ENCODE measurements at places on chromosomes 12 and 14.

- DNase-seq: no peak
Measured at GRCh38 chr14:34665785-34666435, 36.0 kb upstream of the SNX6 start.

DNA sequence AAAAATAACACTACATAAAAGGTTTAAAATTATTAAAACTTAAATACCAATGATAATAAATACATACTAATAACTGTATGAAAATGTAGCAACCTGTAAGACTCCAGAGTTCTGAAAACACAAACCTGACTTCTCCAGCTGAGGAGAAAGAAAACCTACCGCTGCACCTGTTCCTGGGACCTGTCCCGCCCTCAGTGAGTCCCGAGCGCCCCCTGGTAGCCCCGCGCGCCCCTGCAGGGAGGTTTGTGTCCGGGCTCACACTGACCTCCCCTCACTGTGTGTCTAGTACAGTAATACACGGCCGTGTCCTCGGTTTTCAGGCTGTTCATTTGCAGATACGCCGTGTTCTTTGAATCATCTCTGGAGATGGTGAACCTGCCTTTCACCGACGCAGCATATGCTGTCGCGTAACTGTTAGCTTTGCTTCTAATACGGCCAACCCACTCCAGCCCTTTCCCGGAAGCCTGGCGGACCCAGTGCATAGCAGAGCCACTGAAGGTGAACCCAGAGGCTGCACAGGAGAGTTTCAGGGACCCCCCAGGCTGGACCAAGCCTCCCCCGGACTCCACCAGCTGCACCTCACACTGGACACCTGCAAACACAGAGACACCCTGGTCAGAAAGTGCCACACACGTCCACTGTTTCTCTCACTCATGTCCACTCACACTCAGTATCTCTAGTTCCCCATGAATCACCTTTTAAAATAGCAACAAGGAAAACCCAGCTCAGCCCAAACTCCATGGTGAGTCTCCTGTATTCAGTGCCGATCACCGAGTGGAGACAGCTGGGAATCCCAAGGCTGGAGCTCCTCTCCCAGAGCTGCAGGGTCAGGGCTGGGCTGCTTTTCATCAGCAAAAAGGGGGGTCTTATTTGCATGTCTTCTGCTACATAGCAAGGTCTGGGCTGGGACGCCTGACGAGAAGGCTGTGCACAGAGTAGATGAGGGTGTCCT lies 1276.3 kb downstream of the TMEM121 start:
- no peak for DNase-seq

DNA sequence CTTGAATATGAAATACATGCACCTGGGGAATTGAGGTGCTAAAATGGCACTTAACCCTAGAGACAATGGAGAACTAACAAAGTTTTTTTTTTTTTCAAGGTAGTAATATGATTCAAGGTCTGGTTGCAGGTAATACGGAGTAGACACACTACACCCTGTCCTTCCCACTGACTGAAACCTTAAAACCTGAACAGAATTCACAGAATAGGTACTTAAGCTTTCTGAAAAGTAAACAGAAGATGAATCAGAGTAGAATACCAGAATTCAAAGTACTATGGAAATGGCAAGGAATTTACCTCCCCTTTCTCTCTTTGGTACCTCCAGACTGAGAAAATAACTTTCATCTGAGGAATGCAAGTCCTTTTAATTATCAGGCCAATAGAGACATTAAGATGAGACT lies 87.2 kb downstream of the PAPLN start:
- DNase-seq: no peak

GRCh38 chr12:46244273-46244915 lies 24.4 kb downstream of the SLC38A1 start:
- no peak for DNase-seq

DNA sequence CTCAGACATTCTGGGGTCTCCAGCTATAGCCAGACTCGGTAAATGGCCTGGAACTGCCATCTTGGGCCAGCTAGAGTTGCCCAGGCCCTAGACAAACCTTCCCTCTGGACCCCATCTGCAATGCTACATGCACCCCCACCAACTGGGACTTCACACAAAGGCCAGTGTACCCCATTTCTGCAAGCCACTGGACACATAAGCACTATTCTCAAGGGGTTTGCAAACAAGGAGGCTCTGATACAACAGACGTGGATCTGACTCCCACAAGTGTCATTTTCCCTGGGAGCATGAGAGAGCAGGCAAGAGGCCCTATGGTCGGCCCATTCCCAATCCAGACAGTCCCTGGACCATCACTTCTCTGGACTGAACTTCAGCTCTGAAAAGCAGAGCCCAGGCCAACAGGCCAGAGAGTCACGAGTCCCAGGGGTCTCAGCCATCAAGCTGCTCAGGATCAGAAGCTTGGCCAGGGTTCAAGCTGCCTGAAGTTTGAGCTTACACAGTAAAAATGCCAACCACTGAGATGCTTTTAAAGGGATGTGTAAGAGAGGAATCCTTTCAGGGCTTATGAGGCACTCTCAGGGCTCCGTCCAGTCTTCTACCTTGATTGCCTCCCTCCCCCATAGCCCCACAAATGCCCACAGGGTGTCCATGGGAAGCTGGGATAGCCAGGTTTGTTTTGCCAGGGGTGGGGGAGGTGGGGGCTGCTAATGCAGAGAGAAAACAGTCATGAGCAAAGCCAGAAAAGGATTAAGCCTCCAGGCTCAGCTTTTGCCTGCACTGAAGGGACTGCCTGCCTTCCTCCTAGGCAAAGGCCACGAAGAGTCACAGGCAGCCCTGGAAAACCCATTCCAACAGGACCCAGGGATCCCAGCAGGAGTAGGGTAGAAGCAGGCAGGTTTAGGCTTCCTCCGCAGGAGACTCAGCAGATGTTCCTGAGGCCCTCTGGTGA lies 31.7 kb upstream of the PNMA1 start:
- DNase-seq: no peak

- no peak for DNase-seq
Measured at GRCh38 chr14:35365130-35366055, 39.2 kb downstream of the NFKBIA start.

GRCh38 chr12:71664411-71665089 lies 449 bp downstream of the THAP2 start:
- peak; percentile 53 for DNase-seq

GRCh38 chr12:107655281-107656065 lies 30.1 kb upstream of the PWP1 start:
- DNase-seq: no peak

DNA sequence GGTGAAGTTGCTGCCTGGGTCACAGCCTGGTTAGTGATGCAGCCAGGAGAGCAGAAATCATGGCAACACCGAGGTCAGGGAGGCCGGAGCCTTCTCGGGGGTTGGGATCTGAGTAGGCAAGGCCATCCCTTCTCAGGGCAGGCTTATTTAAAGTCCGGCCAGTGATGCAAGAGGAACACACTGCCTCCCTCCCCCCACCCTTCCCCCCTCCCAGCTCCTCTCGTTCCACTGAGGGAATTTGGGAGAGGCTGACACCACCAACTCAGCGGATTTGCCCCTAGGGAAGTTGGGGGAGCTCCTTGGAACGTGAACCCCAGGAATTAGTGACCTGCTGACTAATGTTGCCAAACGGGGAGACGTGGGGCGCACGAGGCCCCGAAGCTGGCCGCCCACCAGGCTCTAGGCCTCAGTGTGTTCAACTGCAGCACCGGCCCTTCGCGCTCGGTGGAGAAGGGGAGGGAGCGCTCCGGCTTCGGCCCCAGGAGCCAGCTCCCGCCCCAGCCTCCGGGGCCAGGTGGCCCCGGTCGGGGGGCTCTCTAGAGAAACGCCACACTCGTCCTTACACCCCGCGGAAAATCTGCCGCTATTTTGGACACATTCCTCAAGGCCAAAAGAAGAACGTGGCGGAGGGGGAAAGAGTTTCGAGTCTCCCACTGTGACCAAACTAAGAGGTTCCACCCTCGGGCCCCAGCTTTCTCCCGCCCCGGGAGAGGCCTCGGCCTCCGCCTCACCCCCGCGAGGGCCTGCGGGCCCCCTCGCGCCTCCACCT lies 1.6 kb downstream of the CTDSP2 start:
- no peak for DNase-seq

DNA sequence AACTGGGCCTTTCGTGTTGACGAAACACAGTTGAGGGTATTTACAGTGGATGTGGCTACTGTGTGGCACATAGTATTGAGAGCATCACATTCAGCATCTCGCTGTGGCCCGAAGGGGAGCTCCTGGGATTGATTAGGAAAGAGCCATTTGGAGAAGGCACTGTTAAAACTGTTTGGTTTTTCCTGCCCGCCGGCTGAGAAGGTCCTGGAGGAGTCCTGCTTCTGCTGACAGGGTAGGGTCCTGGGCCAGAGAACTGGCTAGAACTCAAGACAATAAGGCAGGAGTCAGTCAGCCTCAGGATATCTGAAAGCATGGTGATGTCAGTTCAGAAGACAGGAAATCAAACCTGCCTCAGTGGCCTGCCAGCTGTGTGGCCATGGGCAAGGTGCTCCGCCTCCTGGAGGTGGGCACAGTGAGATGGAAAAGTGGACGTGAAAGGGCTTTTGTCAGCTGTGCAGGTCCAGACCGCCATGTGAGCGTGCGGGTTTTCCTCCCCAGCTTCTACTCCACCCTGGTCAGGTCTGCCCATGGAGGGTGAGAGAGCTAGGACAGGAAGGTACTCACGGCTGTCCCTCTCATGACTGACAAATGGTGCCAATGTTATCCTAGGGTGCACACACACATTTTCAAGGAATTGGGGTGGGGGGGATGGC lies 92.3 kb downstream of the NTF3 start:
- DNase-seq: no peak

- DNase-seq: no peak
Measured at GRCh38 chr14:85728476-85729065, 198.6 kb downstream of the FLRT2 start.
